ENCODE measurements at places on chromosomes 5 and 9.

DNA sequence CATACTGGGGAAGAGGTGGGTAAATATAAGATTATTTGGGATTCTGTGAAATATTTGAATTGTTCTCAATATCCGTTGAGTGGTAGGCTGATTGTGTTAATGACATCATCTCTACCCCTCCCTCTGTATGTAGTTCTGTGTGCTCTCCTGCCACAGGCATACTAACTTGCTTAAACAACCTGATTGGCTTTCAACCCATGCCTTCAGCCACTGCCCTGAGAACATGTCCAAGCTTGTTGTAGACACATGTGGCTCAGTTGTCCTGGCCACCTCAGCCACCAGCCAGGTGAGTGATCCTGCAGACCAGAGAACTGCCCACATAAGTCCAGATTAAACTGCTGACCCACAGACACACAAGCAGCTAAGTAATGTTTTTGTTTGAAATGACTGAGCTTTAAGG lies 31.1 kb downstream of the ANKS6 start:
- peak; percentile 29 for DNase-seq

- DNase-seq, result no peak
Observed at GRCh38 chr5:175819090-175819425, 52.3 kb upstream of the CPLX2 start.

DNA sequence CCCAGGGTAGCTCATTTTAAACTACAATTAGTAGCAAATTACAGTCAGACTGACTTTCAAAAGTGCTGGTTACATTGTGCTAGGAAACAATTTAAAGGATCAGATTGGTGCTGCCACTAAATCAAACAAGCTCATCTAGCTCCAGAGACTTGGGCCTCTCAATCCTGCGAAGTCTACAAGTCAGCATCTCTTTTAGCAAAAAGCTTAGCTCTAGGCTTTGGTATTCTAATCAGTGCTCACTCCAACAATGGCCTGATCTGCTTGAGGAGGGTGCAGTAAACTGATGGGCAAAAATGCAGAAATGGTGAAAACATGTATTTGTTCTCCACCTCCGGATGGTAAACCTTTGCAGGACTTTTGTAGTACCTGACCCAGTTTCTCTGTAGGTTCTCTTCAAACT lies 47.0 kb upstream of the SEMA6A start:
- DNase-seq, result no peak

- DNase-seq, result no peak
Observed at GRCh38 chr9:124754289-124754688, 16.8 kb downstream of the NR6A1 start.

- DNase-seq, result no peak
Observed at GRCh38 chr5:89988998-89989655, 420.4 kb downstream of the CETN3 start.

DNA sequence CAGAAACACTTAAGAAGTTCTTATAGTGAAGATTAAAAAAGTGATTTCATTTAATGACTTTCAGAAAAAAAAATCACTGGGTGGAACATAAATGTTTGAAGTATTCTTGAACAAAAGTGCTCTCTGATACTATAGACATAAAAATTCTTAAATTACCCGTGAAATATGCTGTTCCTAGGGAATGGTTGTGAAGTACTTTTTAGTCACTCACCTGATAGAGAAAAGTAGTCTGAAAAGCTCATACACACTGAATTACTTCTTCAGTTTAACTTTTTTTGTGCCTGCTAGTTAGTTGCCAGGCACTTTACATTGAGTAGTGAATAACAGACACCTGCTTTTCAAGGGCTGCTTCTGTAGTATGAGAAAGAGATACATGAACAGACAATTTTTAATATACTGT lies 78.0 kb downstream of the SH3GL2 start:
- DNase-seq, result no peak

- DNase-seq, result no peak
Observed at GRCh38 chr9:35811381-35812024, 559 bp downstream of the SPAG8 start.

GRCh38 chr9:129850821-129851550 lies 15.7 kb downstream of the USP20 start:
- no peak for DNase-seq

GRCh38 chr9:21689854-21690253 lies 112.6 kb upstream of the MTAP start:
- DNase-seq, result no peak

GRCh38 chr5:122040636-122041302 lies 37.3 kb downstream of the LOX start:
- DNase-seq, result no peak

GRCh38 chr9:127726871-127727270 lies 8.2 kb downstream of the TOR2A start:
- DNase-seq, result peak; percentile 36

DNA sequence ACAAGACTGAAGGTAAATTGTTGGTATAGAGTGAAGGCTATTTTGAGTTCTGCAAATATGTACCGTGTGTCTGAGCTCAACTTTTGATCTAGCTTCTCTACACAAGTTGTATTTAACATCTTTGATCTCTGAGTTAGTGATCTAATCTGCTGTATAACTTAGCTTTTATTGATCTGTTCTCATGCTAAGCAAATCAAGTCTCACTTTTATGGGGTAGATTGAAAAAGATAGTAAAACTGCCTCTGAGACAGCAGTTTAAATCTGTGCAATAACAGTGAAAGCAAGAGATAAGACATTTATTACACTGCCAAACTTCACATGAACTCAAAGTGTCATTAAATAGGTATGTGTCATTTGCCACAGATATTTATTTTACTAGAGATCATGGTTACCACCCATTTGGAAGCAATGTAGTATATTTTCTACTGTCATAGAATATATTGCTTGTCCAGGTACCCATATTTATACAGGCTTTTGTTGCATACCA lies 477.3 kb downstream of the ISL1 start:
- no peak for DNase-seq

DNA sequence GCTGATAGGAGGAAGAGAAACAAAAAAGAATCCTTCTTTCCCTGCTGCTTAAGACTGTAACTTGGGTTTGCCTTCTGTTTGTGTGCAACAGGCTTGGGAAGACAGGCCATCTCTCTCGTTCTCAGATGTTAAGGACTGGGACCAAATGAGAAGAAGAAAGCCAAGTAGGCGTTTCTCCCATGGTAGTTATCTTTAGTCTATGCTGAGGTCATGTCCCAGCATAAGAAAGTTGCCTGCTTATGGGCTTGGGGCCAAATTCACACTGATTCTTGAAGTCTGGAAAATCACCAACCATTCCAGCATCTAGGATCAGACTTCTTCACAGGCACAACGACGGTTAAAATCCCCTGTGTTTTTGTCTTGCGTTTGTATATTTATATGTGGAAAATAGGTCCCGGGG lies 44.2 kb upstream of the PALM2AKAP2 start:
- DNase-seq, result no peak

GRCh38 chr5:109546461-109546860 lies 136.7 kb upstream of the PJA2 start:
- DNase-seq, result no peak

GRCh38 chr5:154065971-154066370 lies 27.2 kb downstream of the MFAP3 start:
- DNase-seq, result no peak

DNA sequence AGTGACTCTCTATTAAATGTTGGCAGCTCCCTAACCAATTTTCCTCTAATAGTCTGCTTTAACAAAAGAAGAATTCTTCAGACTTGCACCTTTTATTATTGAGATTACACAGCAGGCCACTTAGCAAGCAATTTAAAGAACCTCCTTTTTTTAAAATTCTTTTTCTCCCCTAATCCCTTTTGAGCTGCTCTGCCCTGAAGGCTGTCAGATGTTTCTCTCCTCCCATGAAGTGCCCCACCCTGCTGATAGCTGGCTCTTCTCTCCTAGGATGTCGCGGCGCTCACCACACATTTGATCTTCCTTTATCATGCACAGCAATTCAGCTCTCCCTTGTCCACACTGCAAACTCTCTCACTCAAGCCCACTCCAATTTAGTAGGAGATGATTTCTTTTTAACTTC lies 1471.1 kb upstream of the ACO1 start:
- DNase-seq, result peak; percentile 63

- no peak for DNase-seq
Observed at GRCh38 chr9:4425319-4426045, 64.8 kb upstream of the SLC1A1 start.

DNA sequence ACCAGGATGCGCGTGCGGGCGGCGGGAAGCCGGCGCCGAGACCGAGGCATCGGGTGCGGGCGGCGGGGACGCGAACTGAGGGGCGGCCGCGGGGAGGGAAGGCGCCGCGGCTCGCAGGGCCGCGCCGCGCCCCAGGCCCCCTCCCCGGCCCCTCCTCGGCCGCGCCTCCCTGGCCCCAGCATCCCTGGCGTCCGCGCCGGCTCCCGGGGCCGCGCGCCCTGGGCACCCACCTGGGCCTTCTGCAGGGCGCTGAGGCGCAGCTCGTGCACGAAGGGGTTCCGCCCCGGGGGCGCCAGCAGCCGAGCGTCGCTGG lies 324 bp downstream of the LPCAT1 start:
- DNase-seq, result peak; percentile 65

DNA sequence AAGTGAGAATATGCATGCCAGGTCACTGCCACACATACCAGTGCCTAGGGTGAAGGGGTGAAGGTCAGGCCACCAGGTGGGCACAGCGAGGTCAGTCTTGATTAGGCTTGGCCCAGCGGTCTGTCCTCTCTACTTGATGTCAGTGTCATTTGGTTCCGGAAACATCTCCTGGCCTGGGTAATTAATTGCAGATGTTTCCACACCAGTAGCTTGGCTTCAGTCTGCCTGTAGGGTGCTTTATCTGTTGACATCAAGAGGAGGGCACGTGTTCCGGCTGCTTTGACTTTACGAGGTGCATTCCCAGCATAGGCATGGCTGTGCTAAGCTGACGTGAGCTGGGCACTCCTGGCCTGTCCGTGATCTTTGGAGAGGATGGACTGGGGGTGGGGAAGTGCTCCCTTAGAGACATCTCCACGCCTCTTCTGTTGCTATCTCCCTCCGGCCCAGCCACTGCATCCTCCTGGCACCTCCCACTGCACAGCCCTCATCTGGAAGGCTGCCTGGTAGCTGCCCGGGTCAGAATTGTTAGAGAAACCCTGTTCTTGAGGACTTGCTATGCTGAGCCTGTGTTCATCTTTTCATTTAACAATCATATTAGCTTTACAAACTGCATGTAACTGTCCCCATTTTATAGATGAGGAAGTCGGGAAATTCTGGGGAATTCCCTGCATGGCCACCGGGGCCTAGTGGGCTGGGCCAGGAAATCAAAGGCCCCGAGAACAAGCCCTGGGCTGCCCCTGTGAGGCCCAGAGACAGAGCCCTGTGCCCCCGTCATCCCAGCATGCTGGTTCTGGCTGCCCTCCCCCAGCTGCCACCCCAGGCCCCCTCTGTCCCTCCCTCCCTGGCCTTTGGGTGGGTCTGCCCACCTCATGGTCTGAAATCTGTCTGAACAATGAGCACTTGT lies 29.1 kb downstream of the JADE2 start:
- no peak for DNase-seq

- DNase-seq, result no peak
Observed at GRCh38 chr5:75672616-75673015, 44.6 kb downstream of the POC5 start.

DNA sequence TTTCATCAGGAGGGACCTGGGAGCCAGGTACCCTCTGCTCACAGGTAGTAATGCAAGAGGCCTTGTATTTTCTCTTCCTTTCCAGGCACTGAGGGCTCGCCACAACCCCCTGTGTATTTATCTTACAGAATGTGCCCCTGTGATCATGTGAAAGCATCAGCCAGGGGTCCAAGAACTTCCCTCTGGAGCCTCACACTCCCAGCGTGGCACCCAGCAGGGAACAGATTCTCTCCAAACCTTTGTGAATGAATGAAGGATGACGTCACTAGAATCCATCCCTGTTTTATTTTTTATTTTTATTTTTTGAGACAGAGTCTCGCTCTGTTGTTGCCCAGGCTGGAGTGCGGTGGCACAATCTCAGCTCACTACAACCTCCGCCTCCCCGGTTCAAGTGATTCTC lies 107.3 kb upstream of the IER5L start:
- DNase-seq, result no peak

- no peak for DNase-seq
Observed at GRCh38 chr9:14741369-14741768, 18.8 kb upstream of the CER1 start.

DNA sequence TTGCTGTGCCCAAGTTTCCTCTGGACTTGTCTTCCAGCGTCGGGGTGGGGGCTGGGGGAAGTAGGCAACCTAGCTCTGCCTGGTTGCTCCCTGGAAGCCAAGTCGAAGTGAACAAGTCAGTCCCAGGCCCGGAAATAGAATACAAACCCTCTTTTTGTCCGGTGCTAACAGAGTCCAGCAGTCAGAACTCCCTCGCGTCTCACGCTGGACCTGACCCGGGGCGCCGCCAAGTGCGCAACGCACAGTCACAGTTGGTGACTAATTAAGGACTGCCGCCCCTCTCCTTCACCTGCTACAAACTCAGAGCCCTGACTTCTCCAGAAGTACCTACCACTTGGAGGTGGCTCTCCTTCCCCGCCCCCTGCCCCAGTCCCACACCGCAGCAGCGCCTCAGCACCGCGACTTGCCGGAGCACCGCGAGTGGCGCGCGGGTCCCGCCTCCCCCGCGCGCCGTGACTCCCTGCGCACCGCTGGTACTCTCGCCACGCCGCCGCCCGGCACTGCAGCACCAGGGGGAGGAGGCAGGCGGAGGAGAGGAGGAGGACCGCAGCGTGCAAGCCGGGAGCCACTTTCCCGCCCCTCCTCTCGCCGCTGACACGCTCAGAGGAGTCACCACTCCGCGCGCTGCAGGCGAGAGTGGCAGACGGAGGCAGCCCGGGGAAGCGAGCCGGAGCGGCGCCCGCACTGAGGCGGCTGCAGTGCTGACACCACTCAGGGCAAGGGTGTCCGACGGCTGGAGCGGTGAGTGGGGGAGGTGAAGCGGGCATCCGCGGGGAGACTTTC lies at the start of gene SV2C:
SV2C (plus strand) TSS at position 612 of the 783 bp plus-strand sequence. CDS start 48,368 bp downstream, outside the sequence.
- DNase-seq, result peak; percentile 21

GRCh38 chr5:173637340-173637739 lies 20.9 kb upstream of the BOD1 start:
- DNase-seq, result no peak

- DNase-seq, result peak; percentile 37
Observed at GRCh38 chr9:68981789-68982188, 32.1 kb downstream of the PRKACG start.

- no peak for DNase-seq
Observed at GRCh38 chr5:56175488-56175887, 57.6 kb downstream of the ANKRD55 start.

DNA sequence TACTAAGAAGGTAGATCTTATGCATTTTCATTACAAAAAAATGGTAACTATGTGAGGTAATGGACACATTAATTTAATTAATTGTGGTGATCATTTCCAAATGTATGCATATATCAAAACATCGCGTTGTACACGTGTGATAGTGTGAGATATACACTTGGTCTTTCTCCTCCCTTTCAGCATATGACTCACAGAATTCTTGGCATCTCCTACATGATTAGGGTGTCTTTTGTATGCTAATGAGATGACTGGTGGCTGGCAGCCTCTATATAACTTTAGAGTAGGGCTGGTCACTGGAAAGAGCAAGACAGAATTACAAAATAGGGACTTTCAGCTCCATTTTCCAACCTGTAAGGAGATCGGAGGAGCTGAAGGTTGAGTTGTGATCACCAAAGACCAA lies 1167.6 kb downstream of the CDH12 start:
- no peak for DNase-seq

Data from NCI-H146 (cell line).